ENCODE measurements at places on chromosomes 13 and 19.

DNA sequence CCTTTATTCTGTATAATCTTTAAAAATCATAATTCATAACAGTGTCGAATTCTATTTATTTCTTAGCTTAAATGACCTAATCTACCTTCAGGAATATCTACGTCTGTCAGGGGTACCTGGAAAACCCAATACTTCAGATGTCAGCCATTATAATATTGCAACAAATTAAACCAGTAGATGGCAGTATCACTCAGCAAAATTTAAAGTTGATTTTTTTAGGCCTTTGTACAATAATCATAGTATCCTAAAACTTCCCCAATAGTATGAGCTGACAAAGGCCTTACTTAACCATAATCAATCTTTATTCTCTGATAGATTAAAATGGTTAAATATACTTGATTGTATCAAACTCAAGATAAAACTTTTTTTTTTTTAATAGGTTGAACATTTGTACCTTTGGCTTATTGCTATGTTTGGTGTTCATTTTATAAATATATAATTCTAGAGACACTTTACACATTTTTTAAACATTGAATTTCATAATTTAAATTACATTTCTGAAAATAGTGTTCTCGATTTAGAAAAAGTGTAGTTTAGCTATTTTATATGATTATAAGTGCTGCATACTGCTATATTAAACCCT lies 830.2 kb upstream of the SPRY2 start:
- DNase-seq, result no peak

DNA sequence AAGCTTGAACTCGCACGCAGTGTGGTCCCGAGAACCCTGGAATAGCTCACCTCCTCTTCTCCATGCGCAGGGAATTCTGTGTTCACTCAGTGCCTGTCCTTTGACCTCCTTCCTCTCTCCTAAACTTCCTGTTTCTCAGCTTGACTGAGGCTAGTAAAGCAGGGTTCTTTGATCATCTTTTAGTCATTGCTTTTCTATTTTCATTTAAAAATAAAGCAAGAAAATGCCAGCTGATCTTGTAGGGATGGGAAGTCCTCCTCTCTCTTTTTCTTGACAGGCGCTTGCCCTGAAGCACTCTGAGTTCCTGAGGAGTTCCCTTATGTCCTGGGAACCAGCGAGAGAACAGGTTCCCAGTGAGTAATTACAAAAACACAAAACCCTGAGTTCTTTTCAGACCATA lies 62.8 kb downstream of the ARHGEF7 start:
- DNase-seq, result no peak

GRCh38 chr19:39192846-39193245 lies 3.9 kb upstream of the NCCRP1 start:
- DNase-seq, result no peak

DNA sequence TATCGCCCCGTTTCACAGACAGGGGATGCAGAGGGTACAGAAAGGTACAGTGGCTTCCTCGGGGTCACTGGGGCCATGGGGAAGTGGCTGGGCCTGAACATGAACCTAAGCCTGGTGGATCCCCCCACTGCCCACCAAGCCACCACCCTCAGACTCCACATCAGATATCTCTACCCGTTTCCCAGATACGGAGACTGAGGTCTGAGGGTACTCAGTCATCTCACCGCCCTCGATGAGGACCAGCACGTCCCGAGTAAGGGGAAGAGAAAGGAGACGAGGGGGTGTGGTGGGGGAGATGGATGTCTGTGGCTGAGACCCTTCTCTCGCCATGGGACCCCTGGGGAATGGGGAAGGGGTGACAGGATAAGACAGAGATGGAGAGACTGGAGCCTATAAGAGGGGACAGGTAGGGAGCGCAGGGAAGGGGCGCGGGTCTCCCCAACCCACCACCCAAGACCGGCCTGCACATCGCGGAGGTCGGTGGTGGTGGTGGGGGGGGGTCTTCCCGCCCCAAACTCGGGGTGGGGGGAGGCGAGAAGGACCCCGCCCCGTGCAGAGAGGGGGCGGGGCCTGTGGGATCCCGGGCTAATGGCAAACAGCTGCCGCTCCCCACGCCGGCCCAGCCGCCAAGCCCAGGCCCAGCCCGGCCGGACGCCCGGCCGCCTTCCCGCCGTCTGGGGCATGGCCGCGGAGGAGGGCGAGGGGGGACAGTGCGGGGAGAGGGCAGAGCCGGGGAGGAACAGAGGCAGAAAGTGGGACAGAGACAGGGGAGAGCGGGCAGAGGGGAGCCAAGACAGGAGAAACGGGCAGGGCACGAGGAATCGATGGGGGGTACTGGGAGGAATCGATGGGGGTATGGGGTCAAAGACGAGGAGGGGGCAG lies 698 bp downstream of the KANK2 start:
- no peak for DNase-seq

GRCh38 chr13:79782541-79783205 lies 301.7 kb downstream of the NDFIP2 start:
- no peak for DNase-seq

DNA sequence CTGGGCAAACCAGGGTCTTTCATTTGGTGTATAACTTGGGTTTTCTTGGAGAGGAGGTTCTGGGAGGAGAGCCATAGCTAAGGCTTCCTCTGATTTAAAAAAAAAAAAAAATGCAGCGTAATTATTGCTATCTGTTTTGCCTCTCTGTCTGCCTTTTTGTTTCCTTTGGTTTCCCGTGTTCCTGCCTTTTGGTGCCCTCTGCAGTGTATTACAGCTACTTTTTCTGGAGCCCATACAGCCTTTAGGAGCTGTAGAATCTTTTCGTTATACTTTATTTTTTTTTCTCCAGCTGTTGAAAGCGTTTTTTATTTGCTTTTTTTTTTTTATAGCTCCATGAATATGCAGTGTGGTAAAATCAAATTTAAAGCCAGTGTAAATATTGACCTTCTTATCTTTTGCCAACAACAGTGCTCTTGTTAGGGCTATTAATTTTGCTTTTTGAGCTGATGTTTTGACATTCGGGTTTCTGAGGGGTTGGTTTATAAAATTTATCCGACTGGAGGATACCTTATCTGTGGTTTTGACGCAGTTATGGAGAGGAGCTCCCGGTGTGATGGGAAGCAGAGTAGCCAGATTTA lies 38.1 kb downstream of the ZNF493 start:
- no peak for DNase-seq

DNA sequence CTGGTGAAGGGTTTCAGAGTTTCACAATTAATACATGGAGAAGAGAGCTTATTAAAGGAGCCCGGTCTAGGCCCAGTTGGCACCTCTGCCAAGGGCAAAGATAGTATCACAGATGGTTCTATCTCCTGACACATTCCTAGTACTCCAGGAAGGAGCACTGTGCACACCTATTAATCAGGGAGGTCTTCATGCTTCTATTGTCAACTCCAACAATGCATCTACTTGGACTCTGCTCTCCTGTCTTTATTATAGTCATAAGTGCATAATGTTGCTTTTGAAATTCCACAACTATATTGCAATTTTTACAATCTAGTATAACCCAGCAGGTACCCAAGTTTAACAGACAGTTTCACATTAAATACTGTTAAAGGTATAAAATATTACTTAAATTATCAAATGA lies 174.5 kb upstream of the TSC22D1 start:
- no peak for DNase-seq

DNA sequence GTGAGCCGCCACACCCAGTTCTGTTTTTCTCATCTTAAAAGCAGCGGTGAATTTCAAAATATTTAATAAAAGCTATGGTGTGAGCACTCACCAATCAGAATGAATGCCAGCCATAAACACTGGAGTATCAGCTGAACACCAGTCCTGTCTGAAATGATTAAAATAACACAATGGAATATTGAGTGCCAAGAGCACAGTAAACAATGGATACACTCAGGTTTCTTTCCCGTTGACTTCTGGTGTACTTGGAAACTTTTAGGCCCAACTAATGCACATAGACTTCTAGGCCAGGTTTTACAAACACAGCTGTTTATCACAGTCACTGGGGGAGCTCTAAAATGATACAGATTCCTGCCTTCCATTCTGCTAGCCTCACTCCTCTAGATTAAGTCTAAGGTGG lies 68.3 kb downstream of the SLC6A16 start:
- no peak for DNase-seq

GRCh38 chr13:100870898-100871297 lies 196.3 kb upstream of the TMTC4 start:
- DNase-seq, result no peak

- DNase-seq, result no peak
These were observed 27.4 kb upstream of the GPR12 start for GRCh38 chr13:26787961-26788360.

DNA sequence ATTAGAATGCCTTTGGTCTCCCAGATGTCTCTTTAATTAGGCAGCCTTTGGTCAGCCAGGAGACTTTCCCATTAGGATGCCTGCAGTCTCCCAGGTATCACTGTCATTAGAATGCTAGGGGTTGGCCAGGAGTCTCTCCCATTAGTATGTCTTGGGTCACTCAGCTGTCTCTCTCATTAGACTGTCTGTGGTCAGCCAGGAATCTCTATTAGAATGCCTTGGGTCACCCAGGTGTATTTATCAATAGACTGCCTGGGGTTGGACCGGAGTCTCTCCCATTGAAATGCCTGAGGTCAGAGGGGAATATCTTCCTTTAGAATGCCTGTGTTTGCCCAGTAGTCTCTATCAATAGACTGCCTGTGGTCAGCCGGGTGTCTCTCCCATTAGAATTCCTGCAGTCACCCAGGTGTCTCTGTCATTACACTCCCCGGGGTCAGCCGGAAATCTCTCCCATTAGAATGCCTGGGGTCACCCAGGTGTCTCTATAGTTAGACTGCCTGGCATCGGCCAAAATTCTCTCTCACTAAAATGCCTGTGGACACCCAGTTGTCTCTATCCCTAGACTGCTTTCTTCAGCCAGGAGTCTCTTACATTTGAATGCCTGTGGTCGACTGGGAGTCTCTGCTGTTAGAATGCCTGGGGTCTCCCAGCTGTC lies 1460.3 kb downstream of the UQCRFS1 start:
- no peak for DNase-seq

GRCh38 chr19:47283405-47284059 lies 8.8 kb downstream of the INAFM1 start:
- DNase-seq, result no peak

- no peak for DNase-seq
These were observed 66.8 kb downstream of the TBC1D4 start for GRCh38 chr13:75415171-75415570.

DNA sequence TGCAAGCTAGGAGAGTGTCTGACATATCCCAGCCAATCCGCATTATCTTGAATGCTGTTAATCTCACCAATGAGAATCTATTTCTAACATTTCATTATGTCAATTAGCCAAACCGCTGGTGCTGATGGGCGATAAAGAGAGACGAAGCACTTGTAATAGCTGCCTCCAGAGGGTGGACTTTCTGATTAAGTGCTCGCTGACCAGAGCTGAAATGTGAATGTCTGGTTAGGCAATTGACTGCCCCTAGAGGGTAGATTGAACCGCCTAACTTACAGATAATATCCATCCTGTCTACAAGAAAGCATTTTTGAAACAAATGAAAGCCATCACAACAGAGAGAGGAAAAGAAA lies 552 bp upstream of the GRWD1 start:
- DNase-seq, result no peak

- no peak for DNase-seq
These were observed 473 bp downstream of the KLK4 start for GRCh38 chr19:50910722-50911121.

DNA sequence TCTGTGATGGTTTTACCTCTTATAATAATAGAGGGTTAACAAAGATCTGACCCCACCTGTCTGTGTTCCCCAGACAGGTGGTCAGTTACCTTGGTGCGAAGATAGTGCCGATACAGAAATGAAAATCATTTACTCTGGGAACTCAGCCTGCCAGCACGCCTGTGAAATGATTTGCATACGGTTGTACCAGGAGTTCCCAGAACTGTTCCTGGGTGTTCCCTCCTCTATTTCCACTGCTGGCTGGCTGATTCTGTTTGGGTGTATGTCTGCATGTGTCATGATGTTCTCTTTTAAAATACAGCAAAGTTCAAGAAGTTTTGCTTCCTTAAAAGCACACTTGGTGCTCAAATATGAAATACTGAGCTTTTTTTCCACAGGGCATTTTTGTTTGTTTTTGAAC lies 527.1 kb downstream of the FGF9 start:
- no peak for DNase-seq

GRCh38 chr13:71591374-71591773 lies 275.6 kb downstream of the DACH1 start:
- DNase-seq, result no peak

GRCh38 chr19:50325310-50326100 lies 3.7 kb downstream of the KCNC3 start:
- peak; percentile 78 for DNase-seq

DNA sequence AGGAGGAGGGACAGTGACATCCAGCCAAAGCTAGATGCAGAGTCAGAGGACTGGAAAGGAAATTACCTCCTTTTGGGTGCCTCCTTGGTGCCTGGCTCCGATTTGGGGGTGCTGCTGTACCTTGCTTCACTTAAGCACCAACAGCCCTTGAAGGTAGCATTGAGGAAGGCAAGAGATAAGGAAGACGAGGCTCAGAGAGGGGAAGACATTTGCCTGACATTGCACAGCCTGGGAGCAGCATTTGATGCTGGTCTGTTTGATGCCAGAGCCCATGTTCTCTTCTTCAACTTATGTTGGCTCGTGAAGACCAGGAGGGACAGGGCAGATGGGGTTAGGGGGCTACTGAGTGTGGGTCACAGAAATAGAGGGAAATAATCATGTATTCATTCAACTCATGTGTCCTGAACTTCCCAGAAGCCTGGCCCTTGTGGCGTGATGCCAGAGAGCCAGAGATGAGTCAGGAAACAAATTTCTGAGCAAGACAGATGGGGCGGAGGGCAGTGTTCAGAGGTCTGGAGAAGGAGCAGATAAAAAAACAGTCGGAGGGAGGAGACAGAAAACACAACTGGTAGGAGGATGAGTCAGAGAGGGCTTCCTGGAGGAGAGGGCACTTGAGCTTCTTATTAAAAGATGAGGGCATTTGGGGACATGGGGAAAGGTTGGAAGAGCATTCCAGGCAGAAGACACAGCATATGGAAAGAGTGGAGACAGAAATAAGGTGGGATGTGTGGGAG lies 3.0 kb upstream of the C19orf81 start:
- no peak for DNase-seq

DNA sequence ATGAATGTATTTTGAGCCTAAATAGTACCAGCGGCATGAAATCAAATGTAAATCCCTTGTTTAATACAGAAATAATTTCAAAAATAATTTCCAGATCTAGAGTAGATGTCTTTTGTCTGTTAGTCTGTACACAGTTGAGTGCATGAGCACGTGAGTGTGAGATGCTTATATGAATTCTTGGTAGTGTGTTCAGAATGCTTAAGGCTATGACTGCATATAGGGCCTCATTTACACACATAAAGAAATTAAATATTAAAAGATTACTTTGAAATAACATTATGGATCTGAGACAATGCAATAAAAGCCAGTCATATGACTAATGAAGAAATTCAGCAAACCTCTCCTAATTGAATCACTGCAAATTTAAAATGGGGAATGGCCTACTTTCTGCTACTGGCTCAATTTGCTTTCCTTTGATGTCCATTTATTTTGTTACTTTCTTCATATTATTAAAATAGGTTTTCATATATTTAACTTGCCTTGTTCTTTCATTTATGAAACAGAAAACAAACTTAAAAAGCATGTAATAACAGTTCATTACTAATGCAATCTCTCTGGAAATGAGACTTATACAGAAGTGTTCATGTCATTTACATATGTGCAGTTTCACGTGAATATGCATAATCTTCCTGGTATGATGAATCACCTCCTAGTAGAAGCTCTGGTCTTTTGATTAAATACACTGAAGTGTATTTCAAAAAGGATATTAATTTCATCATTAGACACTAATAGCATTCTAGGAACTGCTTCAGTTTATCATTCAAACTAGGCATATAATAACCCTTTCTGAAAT lies 4.5 kb downstream of the AMER2 start:
- DNase-seq, result no peak
